ENCODE measurements at places on chromosomes 13 and 19.

DNA sequence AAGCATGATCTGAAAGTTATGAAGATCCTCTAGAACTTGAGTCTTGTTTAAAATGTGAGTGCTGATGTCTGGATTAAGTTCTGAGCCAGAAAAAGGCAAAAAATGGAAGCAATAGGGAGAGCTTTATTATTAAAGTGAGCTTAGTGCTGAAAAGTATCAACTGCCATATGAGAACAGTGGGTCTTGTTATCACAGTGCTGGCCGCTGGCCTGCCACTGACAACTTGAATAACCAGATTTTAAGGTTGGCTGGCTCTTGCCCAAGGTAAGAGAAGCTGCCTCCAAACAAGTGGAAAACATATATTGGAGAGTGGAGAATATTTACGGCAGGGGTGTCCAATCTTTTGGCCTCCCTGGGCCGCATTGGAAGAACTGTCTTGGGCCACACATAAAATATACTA, 33.9 kb downstream of the NUFIP1 start:
- no peak for DNase-seq

DNA sequence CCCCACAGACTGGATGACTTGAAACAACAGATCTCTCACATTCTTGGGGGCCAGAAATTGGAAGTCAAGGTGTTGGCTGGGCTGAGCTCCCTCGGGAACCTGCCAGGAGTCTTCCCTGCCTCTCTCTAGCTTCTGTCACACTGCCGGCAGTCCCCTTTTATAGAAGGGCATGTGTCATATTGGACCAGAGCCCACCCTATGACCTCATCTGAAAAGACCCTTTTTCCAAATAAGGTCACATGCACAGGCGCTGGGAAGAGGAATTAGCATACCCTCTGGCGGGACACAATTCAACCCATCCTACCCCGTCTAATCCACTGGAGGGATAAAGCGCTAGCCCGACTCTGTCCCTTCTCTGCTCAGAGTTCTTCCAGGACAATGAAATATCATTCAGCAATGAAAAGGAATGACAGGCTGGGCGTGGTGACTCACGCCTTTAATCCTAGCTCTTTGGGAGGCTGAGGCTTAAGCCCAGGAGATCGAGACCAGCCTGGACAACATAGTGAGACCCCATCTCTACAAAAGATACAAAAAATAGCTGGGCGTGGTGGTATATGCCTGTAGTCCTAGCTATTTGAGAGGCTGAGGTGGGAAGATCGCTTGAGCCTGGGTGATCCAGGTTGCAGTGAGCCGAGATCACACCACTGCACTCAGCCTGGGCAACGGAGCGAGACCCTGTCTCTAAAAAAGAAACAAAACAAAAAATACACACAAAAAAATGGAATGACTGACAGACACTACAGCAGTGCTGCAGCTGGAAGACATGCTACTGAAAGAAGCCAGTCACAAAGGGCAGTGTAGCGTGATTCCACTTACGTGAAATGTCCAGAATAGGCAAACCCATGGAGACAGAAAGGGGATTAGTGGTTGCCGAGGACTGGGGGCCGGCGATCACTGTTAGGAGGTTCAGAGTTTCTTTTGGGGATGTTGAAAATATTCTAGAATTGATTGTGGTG, 28.5 kb downstream of the MEIS3 start:
- no peak for DNase-seq

- DNase-seq, result no peak
Measured at GRCh38 chr13:105587786-105588185, 947.7 kb downstream of the EFNB2 start.

- DNase-seq, result peak; percentile 56
Measured at GRCh38 chr19:45446295-45446694, 21.5 kb upstream of the FOSB start.

GRCh38 chr13:99688776-99689175, 187.5 kb downstream of the TM9SF2 start:
- DNase-seq, result no peak

DNA sequence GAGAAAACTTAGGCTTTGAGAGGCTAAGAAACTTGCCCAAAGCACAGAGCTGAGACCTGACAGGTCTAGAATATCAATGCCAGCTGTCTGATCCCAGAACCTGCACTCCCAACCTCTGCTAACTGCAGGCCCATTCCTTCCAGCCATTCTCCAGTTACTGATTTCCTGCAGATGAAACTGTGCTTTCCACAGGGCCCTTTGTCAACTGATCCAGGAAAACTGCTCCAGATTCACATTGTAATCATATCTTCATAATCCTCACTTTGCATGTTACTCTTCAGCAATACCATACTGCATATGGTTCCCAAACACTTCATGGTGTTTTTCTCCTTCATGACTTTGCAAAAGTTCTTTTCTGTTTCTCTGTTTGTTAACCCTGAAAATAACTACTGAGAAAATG, 100.6 kb downstream of the RAP2A start:
- no peak for DNase-seq

DNA sequence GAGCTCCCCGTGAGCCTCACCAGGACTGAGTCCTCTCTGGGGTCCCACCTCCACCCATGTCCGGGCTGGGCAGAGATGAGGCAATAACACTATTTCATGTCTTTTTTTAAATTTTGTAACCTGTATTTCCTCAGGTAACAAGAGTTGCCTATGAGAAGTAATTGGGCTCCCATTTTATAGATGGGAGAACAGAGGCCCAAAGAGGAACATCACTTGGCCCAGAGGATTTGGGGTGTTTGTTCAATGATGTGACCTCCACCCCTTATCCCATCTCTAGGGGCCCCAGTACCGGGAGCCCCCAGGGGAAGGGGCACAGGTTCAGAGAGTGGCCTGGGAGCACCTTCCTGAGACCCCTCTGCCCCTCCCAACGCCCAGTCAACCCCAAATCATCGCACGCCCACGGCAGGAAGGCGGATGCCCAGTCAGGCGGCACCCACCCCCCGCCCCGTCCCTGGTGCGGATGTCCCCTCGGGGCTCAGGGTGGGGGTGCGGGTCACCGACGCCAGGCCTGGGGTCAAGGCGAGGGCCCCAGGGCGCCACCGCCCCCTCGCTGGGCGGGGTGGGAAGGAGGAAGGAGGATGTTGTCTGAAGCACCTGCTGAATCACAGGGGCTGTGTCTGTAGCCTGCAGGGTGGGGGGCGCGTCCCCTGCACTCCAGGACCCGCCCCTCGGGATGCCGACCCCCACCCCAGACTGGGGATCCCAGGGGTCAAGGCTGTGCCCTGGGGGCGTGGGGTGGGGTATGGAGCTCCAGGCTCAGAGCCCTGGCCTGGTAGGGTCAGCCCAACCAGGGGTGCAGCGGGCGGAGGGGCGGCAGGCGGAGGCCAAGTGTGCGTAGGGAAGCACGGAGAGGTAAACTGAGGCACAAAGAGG, 9.0 kb upstream of the CIRBP start:
- DNase-seq, result no peak

DNA sequence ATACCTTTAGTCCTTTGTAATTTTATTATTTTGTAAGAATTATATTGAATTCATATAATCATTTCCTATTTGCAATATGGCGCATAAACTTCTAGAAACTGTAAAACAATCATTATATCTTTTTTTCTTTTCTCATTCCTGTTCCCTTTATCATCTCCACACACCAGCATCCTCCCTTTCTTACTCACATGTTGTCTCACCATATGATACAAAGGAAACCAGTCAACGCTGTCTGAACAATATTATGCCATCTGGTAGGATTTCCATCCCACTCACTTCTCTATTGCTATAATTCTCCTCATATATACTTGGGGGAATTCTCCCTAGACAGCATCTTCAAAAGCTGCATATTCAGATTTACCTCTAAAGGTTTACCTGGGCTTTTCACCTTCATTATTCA, 389.8 kb downstream of the NDFIP2 start:
- DNase-seq, result no peak

GRCh38 chr13:52842441-52842840, 6.0 kb downstream of the PCDH8 start:
- no peak for DNase-seq

- DNase-seq, result no peak
Measured at GRCh38 chr13:42981853-42982252, 10.2 kb downstream of the EPSTI1 start.

DNA sequence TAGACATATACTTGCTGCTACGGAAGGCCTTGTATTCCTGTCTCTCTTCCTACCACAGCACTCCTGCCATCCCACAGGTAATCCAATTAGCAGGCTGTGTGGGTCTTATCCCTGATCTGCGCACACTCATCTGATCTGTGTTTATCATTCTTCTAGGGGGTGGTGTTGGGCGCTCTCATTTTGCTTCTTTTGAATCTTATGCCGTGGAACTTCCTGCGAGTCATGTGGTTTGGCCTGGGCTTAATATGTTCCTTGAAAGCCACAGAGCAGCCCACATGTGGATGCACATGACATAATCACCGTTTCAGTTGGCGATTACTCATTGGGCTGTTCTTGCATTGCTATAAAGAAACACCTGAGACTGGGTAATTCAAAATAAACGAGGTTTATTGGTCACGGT, 7.5 kb downstream of the RASA3 start:
- peak; percentile 84 for DNase-seq

GRCh38 chr13:35333157-35333556, 143.3 kb downstream of the MAB21L1 start:
- DNase-seq, result no peak

- DNase-seq, result no peak
Measured at GRCh38 chr19:492091-492531, 4.2 kb upstream of the MADCAM1 start.

DNA sequence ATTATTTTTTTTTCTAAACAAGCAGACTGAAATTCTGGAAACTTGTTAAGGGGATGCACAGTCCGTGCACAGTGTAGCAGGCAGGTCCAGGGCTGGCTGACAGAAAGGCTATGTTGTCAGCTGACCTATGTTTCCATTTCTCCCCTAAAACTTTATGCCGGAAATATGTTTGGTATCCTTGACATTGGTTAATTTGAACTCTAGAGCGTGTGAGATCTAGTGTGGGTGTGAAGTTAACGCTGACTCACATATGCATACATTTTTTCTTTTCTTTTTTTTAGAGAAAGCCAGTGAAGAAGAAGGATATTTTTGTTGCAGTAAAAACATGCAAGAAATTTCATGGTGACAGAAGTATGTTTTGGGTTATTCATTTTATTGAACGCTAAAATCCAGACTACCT, 76.6 kb downstream of the B3GLCT start:
- no peak for DNase-seq

GRCh38 chr19:31339411-31339810, 9.8 kb downstream of the TSHZ3 start:
- no peak for DNase-seq

GRCh38 chr13:104764600-104764999, 1698.4 kb upstream of the SLC10A2 start:
- DNase-seq, result no peak

DNA sequence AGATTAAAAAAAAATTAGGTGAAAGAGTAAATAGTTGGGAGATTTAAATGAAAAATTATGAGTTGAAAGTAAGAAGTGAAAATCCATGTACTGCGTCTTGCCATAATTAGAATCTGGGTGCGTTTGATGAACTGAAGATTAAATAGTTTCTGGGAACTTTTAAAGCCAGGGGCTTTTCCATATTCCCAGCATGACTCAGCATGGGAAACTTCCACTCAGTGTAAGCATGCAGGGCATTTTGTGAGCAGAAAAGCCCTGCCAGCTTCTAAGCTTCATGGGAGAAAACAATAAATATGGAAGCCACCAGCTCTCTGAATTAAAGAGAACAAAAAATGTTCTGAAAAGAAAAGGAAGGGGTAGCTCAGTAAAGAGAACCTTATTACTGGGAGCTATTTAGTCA, 62.0 kb upstream of the EDNRB start:
- no peak for DNase-seq

DNA sequence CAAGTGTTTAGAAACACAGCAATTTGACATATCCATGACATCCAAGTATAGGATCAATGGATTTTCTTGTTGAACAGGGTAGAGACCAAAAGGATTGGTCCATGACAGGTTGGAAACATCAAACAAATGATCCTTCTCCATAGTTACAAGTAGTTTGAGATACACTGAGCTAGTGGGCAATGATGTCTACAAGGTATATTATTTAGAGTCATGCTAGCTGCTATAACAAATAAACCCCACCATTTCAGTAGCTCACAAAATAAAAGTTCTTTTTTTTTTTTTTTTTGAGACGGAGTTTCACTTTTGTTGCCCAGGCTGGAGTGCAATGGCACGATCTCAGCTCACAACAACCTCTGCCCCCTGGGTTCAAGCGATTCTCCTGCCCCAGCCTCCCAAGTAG, 4.9 kb upstream of the HAUS5 start:
- no peak for DNase-seq
